ENCODE measurements at places on chromosomes 2 and 18.
A peak's percentile ranks its signal among the peaks of the same experiment; 100 is the strongest.

GRCh38 chr2:235480614-235481013 lies 13.2 kb upstream of the AGAP1 start:
- DNase-seq = no peak

DNA sequence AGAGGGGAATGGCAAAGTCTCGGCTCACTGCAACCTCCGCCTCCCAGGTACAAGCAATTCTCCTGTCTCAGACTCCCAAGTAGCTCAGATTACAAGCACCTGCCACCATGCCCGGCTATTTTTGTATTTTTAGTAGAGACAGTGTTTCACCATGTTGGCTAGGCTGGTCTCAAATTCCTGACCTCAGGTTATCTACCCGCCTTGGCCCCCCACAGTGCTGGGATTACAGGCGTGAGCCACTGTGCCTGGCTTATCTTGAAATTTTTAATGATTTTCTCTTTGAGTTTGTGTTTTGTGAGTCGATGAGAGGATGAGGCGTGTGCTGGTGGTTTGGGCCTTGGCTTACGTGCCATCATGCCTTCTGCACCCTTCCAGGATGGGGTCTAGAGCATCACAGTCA lies 101.3 kb upstream of the ST3GAL5 start:
- DNase-seq = peak; percentile 4

GRCh38 chr2:49616800-49617199 lies 462.5 kb upstream of the FSHR start:
- DNase-seq = no peak

DNA sequence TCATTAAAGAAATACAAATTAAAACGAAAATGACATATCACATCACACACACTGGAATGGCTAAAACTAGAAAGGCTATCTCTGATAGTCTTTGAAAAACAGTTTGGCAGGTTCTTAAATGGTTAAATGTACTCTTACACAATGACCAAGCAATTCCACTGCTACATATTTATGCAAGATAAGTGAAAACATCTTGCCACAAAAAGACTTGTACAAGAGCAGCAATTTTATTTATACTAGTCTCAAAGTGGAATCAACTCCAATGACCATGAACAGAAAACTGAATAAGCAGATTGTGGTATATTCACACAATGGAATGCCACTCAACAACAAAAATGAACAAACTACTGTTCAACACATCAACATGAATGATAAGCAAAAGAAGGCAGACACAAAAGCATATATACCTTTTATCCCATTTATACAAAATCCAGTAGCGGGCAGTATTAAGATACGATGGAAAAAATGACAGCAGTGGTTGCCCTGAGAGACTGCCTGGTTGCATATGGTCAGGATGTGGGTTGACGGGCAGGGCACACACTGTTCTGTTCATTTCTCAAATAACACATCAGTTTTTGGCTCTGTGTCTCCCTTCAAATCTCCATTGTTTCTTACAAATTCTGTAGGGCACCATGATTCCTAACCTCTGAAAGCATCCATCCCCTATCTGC lies 25.4 kb downstream of the SP100 start:
- peak; percentile 36 for DNase-seq

DNA sequence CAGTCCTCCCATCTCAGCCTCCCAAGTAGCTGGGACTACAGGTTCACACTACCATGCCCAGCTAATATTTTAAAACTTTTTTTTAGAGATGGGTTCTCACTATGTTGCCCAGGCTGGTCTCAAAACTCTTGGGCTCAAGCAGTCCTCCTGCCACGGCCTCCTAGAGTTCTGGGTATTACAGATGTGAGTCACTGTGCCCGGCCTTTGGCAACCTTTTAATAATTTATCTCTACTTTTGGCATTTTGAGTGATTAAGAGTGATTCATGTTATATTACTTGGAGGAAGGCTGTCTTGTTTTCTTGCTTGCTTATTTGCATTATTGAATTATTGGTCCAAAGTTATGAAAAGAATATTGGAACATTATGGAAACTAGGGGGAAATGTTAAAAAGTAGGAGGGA lies 24.3 kb downstream of the NCOA1 start:
- peak; percentile 10 for DNase-seq

GRCh38 chr2:36530178-36530982 lies 67.6 kb downstream of the FEZ2 start:
- DNase-seq = no peak

GRCh38 chr18:1895456-1896185 lies 675.7 kb downstream of the METTL4 start:
- DNase-seq = no peak

GRCh38 chr2:16621316-16621715 lies 44.3 kb downstream of the CYRIA start:
- DNase-seq = no peak

GRCh38 chr2:24739354-24740025 lies 53.7 kb downstream of the PTRHD1 start:
- no peak for DNase-seq

GRCh38 chr2:193943406-193943960 lies 1713.5 kb upstream of the SLC39A10 start:
- no peak for DNase-seq

DNA sequence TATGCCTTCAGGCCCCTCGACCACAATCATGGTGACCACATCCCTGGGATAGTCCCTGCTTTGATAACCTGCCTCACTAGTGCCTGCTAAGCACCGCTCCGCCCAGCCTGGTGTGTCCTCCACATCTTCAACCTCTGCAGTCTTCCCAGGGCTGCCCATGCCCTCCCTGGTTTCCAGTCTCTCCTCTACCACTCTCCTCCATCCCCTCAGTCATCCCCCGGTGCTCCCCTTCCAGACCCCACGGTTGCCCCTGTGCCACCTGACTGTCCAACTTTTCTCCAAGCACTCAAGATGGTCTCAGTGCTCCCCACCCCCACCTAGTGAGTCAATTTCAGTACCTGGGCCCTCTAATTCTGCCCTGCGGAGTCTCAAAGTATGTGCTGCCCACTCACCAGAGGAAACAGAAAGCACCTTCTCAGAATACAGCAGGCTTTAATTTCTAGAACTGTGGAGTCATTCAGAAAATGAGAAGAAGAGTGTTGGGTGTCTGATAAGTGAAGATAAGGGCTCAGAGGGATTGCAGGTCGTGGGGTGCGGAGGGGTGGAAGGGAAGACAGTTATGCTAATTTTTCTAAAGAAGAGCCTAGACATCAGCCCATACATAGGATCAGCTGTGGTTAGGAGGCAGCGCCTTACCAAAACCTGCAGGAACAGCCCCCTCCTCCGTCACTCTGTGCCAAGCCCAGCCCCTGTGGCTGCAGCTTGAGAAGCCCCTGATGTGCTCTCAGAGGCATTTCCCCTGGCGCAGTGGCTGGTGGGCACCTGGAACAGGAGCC lies 53.6 kb upstream of the CAB39 start:
- peak; percentile 76 for DNase-seq

- DNase-seq = no peak
Measured at GRCh38 chr2:59745085-59745484, 808.4 kb downstream of the BCL11A start.

GRCh38 chr2:241999184-241999583 lies 129.7 kb downstream of the RTP5 start:
- DNase-seq = no peak

- DNase-seq = no peak
Measured at GRCh38 chr2:145957929-145958328, 1438.0 kb upstream of the ZEB2 start.
